ENCODE measurements at places on chromosomes 2 and 18. TPM values are rescaled to one million over a fixed set of nuclear protein-coding genes. Genes with fewer than 3 reads are reported as not detected.

DNA sequence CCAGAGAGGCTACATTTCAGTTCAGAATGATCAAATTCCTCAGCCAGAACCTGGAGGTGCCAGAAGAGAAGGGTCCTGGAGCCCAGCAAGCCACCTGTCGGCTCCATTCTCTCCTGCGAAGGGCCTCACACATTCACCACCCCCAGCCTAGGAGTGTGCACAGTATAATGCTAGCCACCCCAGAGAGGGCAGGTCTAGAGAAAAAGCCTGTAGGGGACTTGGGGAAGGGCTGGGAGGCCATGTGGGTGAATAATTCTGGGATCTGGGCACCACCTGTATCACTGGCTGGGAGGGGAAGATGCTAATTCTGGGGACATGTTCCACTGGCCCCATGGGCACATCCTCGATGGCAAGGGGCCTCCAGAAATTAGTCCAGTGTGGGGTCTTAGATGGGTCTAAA is 127.6 kb upstream of the HNMT start:
- H3K4me3 ChIP-seq: no peak overlapping the region
- H3K27ac ChIP-seq: no peak overlapping the region
- no peaks in the 10 kb centered on the region for H3K4me1 ChIP-seq
- no peak for DNase-seq

DNA sequence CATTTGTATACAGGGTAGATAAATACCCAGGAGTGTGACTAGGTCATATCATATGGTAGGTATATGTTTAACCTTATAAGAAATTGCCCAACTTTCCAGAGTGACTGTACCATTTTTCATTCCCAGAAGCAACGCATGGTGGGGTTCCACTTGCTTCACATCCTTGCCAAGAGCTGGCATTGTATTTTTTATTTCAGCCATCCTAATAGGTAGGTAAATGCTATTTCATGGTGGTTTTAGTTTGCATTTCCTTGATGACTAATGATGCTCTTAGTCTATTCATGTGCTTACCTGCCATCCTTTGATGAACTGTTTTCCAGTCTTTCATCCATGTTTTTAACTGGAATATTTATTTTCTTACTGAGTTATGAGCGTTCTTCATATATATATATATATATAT is 51.9 kb downstream of the MAP4K3 start:
- no peaks in the 10 kb centered on the region for H3K36me3 ChIP-seq

DNA sequence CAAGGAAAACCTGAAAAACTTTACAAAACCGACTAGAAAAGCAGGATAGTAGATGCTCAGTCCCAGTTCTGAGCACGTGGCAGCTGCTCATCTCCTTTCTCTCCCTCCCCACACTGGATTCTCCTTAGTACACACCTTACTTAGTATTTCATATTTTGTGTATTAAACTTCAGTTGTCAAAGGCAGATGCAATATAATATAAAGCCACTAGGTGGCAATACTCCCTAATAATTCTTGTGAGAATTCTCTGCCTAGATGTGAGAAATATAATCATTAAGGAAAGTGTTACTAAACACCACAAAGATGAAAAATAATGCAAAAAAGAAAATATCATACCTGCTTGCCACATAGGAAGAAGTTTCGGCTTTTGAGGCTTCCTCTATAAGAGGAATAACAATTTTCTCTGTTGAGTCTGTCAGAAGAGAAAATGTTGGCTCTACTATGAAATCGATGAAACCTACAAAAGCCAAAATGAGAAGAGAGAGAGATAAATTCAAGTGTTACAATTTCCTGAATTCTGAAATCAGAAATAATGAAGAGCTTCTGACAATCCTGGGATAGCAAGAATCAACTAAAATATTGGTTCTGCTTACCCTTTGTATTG is 200.6 kb downstream of the PPP1R1C start:
- no peak overlapping the region for H3K27ac ChIP-seq
- H3K4me3 ChIP-seq: no peak overlapping the region
- no peaks in the 10 kb centered on the region for H3K36me3 ChIP-seq

RMDN2 gene
- 4.1 TPM for total RNA-seq

DNA sequence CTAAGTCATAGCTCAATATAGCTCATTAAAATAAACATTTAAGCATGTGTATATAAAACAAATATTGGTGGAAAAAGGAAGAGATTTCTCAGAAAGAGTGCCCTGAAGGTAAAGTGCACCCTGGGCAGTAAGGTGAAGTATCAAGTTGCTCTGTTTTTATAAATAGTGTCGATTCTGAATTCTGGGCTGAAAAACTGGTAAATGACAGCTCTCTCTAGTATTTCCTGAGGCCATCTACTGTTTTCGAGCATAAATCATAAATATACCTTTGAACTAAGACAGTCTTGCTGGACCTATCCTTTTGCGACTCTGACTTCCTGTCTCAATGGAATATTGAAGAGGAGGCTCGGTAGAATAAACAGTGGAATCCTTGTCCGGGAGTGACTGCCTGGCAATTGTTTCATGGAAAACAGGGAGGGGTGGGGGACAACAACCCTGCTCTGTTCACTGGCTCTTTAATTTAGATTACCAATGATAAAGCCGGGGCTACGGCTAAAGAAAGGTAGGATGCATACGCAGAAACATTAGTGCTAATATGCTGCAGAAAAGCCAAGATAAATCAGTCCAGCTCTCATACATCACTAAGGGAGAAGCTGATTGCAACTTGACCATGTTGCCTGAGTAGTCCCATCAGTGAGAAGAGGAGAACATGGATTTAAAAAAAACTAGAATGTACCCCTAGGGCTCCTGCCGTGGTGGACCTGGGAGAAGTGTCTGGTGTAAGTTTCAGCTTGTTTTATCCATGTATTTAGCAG is 124.1 kb downstream of the RAPGEF4 start:
- H3K27ac ChIP-seq: no peak overlapping the region
- DNase-seq: no peak
- no peaks in the 10 kb centered on the region for H3K36me3 ChIP-seq
- H3K27me3 ChIP-seq: peaks cover 6% of the 10 kb centered on the region

GRCh38 chr2:173914055-173914927 is 50.9 kb downstream of the SP3 start:
- H3K36me3 ChIP-seq: peaks cover 23% of the 10 kb centered on the region
- no peaks in the 10 kb centered on the region for H3K27me3 ChIP-seq
- no peak for DNase-seq
- no peak overlapping the region for H3K27ac ChIP-seq
- no peak overlapping the region for H3K4me3 ChIP-seq
- no peaks in the 10 kb centered on the region for H3K4me1 ChIP-seq

MOGAT1 gene
- total RNA-seq: not detected

GRCh38 chr2:167987026-167987425 is 260.4 kb downstream of the STK39 start:
- H3K4me1 ChIP-seq: no peaks in the 10 kb centered on the region
- no peaks in the 10 kb centered on the region for H3K36me3 ChIP-seq
- no peak for DNase-seq
- no peaks in the 10 kb centered on the region for H3K27me3 ChIP-seq
- no peak overlapping the region for H3K4me3 ChIP-seq

GRCh38 chr18:77210249-77210648 is 39.4 kb upstream of the GALR1 start:
- peaks cover 38% of the 10 kb centered on the region for H3K4me1 ChIP-seq
- no peak overlapping the region for H3K27ac ChIP-seq
- H3K4me3 ChIP-seq: no peak overlapping the region

GRCh38 chr2:37219046-37219445 is 12.3 kb downstream of the CEBPZ start:
- H3K27ac ChIP-seq: no peak overlapping the region
- H3K27me3 ChIP-seq: no peaks in the 10 kb centered on the region
- peaks cover 8% of the 10 kb centered on the region for H3K4me1 ChIP-seq
- no peak for DNase-seq

SLC9A4 gene
- not detected for total RNA-seq

DNA sequence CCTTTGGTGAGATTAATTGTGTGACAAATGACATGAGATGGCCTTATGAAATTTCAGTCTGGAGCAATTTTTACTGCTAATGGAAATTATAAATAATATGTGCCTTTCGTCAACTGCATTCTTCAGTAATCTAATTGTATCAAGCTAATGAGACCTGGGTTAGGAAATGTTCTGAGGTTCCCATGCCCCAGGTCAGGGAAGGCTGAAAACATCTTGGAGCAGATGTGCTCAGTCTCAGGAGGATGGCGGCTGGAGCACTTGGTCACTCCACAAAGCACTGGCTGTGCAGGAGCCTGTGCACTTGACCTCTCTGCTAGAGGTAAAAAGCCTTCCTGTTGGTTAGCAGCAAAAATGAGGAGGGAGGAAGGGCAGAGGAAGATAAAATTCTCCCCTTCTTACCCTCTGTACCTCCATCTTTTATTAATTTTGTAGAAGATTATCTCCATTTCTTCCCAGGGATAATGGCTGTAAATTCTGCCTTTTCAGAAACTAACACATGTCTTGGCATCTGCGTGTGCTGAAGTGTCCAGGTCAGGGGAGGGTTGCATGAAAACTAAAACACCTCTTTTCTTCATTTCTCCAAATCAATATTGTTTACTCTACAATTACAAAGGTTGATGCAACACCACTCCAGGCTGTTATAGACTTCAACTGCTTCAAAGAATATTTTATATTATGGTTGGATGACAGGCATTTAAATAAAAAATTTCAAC is 1606.4 kb upstream of the ACVR2A start:
- H3K4me3 ChIP-seq: no peak overlapping the region
- no peaks in the 10 kb centered on the region for H3K36me3 ChIP-seq
- no peak for DNase-seq
- no peaks in the 10 kb centered on the region for H3K4me1 ChIP-seq
- H3K27ac ChIP-seq: no peak overlapping the region
- H3K27me3 ChIP-seq: no peaks in the 10 kb centered on the region

Data from CD8-positive, alpha-beta memory T cell (primary cell).